Activated T-cell treated with anti-CD3 and anti-CD28 coated beads, Interleukin-2, amount 50 U/mL, for 4 hours (primary cell): ENCODE measurements at places on chromosomes 1 and 21.

- no peak for DNase-seq
These were observed 71.3 kb upstream of the CNTN2 start for GRCh38 chr1:204971517-204972336.

- no peak for DNase-seq
These were observed 226.1 kb downstream of the DNAH14 start for GRCh38 chr1:225155555-225155954.

GRCh38 chr1:177669161-177669560 is 300.7 kb downstream of the SEC16B start:
- DNase-seq: no peak

GRCh38 chr21:25563361-25564116 is 43.7 kb downstream of the MRPL39 start:
- no peak for DNase-seq

GRCh38 chr1:197995408-197996258 is 78.5 kb downstream of the LHX9 start:
- no peak for DNase-seq

DNA sequence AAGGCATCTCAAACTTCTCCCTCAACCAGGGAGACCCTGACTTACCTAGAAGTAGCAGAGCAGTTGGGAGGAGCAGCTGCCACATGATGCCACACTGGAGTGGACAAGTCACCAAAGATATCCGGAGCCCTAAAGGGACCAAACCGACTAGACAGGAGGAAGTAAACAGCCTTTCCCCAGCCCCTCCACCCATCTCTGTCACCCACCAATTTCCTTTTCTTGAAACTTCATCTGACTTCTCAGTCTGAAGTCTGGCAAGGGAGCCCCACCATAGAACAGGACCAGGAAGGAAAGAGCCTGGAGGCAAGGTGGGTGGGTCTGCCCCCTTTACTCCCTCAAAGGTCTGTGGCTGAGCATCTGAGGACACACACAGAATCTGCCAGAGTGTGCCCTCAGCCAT is at the start of gene FCGR3A:
FCGR3A (minus strand) TSS at position 167 of the 400 bp plus-strand sequence; CDS start at position 85, 82 bp downstream.
- no peak for DNase-seq

DNA sequence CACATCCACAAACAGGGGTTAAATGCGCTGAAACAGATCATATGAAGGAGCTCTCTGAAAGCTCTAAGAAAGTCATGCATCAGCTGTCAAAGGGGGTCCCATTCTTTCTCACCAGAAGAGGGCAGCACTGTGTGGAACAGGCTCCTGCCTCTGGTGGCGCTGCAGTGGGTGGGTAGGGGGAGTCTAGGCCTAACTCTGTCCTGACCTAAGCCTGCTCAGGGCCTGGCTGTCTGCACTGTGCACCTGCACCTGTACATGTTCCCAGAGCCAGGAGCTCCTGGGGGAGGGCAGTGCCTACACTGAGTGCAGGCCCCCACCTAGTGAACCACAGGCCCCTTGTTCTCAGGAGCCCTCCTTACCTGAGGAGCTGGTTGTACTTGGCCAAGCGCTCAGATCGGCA is 16.0 kb downstream of the ENO1 start:
- peak; percentile 45 for DNase-seq

GRCh38 chr1:152967201-152967600 is 3.2 kb upstream of the SPRR4 start:
- DNase-seq: no peak

GRCh38 chr1:90027281-90027680 is 32.4 kb downstream of the ZNF326 start:
- DNase-seq: no peak

DNA sequence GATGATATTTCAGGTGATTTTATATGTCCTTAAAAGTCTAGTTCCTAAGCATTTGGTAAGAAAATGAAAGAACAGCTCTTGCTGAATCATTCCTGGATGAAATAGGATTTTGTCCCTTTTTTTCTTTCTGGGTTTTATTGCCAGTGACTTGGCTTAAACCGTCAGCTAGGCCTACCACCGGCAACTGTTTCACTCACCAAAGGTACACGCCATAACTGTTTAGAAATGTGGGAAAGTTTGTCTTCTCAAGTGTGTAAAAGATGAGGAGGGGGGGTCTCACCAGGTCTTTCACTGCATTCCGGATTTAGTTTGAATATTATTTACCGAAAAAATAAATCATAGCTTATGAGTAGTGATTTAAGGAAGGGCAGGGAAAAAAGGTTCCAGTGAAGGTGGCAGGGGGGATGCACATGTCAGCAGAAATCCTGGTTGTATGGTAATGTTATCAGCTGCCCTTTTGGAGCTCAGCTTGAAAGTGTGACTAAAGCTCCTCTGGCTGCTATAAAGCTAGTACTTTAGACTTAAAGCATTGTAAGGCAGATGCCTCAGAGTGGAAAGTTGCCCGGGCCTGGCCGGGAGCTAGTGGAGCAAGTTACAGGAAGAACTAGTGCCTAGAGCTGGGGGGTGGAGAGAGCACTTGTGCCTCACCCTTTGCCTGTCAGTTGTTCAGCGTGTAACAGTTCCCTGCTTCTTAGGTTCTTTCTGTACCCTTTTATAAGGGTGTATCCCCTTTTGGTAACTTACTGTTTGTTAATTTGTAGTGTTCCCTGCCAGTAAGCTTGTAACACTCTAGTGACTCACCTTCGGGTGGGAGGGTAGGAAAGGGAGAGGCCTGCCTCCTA is 3.1 kb downstream of the ATP1A1 start:
- DNase-seq: peak; percentile 35

DNA sequence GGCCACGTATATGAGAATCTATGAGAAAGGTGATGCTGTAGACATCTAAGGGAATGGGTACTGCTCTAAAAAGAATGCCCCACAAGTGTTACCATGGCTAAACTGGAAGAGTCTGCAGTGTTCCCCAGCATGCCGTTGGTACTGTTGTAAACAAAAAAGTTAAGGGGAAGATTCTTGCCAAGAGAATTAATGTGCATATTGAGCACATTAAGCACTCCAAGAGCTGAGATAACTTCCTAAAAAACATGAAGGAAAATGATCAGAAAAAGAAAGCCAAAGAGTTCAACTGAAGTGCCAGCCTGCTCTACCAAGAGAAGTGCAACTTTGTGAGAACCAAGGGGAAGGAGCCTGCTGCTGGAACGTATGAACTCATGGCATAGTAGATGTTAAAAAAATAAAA is 40.8 kb downstream of the PLPP3 start:
- DNase-seq: no peak

- DNase-seq: no peak
These were observed 112.4 kb downstream of the PLXNA2 start for GRCh38 chr1:208131621-208132286.

GRCh38 chr1:107434361-107434693 is 293.5 kb downstream of the NTNG1 start:
- DNase-seq: no peak

- no peak for DNase-seq
These were observed 1.0 kb upstream of the DIRAS3 start for GRCh38 chr1:68051475-68051874.

GRCh38 chr1:17400725-17401341 is 28.8 kb downstream of the PADI6 start:
- DNase-seq: no peak

DNA sequence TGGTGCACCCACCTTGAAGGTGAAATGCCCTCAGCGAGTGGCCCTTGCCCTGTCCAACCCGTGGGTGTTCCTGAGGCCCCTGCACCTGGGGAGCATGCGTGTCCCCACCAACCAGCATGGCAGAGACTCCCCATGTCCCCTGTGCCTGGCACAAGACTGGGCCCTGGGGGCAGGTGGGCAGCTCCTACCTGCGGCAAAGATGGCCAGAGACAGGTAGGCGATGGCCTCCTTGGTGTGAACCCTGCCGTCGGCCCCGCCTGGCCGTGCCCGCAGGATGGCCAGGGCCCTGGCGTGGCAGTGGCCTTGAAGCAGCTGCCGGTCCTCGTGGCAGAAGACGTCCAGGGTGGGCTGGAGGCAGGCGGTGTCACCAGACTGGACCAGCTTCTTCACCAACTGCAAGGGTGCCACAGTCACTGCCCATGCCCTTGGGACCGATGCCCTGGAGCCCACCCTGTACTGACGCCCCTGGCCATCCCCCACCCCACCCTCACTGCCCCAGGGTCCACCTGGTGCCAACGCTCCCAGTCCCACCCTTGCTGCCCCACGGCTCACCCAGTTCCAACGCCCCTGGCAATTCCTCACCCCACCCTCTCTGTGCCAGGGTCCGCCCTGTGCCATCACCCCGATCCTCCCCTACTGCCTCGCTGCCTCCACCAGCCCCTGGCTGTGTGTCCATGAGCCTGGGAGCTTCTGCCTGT is 15.7 kb downstream of the TTC34 start:
- DNase-seq: no peak

DNA sequence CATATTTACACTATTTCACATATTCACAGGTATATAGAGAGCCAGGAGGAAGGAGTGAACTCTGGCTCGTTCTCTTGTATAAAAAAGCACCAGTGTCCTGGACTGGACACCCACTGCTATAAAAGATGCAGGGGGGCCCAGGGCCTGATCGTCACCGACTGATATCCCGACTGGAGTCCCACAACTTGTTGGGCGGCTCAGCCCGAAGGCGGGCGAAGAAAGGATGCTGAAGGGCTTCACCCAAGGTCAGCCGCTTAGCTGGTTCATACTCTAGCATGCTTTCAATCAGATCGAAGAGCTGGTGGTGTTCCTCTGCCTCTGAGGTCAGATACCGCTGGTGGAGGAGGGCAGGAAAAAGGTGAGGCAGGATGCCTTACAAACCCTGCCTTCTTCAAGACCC is 907 bp upstream of the SCAMP3 start:
- DNase-seq: no peak

DNA sequence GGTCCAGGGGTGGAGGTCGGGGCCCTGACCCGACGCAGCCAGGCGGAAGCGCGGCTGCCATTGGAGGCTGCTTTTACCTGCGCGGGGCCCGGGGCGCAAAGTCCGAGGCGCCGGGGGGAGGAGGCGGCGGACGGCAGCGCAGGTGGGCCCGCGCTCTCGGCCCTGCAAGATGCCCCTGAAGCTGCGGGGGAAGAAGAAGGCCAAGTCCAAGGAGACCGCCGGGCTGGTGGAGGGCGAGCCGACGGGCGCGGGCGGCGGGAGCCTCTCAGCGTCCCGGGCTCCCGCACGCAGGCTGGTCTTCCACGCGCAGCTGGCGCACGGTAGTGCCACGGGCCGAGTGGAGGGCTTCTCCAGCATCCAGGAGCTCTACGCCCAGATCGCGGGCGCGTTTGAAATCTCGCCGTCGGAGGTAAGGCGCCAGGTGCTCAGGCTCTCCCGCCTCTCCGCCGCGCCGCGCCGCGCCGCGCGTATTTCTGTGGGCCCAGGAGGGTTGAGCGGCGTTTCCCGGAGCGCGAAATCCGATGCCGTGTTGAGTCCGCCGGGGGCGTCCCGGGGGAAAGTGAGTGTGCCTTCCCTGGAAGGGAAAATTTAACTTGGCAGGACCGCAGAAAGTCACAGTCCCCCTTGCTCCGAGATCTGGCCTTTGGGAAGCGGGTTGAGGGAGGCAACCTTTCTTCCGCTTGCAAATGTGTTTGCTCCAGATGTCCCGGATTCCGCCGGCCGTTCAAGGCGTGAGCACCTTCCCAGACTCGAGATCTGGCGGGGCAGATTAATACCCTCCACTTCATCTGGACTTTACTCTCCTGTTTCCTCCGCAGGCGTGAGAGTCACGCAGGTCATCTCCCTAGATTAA is at the start of gene GIPC2:
GIPC2 (plus strand) TSS at position 41 of the 853 bp plus-strand sequence; CDS start at position 170, 129 bp downstream.
- peak; percentile 6 for DNase-seq

- DNase-seq: no peak
These were observed 82.6 kb upstream of the MAP10 start for GRCh38 chr1:232722626-232723025.

DNA sequence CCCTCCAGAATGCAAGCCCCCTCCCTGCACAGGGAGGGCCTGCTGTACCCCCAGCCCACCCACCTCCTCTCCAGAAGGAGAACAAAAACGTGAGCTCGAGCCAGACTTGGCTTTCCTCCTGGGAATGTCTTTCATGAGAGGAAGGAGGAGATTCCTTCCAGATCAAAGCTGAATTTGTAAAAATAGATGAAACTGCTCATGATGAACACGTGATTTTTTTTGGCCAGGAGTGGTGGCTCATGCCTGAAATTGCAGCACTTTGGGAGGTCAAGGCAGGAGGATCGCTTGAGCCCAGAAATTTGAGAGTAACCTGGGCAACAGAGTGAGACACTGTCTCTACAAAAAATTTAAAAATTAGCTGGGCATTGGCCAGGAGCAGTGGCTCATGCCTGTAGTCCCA is 21.8 kb downstream of the GPR157 start:
- DNase-seq: no peak

DNA sequence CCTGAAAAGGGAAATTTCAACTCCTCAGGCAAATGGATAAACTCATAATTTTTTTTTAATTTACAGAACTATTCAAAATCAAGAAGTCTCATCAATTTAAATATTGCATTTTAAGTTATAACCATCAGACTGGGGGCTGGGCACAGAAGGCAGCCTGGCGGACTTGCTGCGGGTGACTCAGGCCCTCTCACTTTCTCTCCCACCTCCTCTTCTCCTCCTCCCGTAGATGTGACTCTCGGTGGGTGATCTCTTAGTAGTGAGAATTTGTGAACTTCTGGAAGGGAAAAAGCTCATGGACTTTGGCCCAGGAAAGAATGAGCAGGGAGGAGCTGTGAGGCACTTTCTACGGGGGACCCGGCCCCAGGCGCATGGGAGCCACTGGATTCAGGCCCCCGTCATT is 32.9 kb downstream of the CLIC6 start:
- no peak for DNase-seq

- DNase-seq: peak; percentile 73
These were observed 60.6 kb downstream of the PTPRC start for GRCh38 chr1:198699167-198700015.

GRCh38 chr1:28139025-28139712 is 37.3 kb downstream of the PTAFR start:
- no peak for DNase-seq

- DNase-seq: no peak
These were observed 85.0 kb upstream of the LYST start for GRCh38 chr1:235951661-235952060.

DNA sequence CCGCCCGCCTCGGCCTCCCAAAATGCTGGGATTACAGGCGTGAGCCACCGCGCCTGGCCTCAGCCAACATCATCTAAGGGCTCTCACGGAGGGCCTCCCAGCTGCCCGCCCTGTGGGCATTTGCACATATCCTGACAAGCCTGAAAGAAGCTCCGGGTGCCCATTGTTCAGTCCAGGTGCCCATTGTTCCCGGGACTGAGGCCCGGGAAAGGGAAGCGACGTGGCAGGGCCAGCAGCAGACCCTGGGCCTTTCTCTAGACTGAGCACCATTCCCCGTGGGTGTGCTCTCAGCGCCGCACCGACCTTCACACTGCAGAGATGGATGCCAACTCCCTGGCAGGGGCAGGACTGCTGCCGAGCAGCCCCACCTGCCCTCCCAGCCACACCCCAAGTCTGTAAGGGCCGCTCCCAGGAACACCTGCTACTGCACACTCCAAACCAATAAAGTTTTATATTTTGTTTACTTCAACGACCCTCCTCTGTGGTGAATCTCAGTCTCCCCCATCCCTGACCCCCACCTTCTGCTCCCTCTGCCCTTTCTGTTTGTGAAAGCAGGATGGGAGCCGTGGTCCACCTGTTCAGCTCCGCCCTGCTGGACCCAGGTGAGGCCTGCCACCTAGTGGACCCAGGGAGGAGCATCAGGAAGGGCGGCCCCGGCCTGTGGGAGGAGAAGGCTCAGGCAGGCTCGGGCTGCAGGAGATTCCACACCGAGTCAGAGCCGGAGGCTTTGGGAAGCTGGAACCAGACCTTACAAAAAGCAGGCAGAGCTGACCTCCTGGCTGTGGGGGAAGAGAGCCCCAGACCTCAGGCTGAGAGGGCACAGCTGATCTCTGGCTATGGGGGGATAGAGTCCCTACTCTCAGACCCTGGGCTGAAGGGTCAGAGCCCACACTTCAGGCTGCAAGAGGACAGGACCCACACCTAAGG is 1.1 kb upstream of the TMEM82 start:
- DNase-seq: peak; percentile 59

GRCh38 chr1:162914601-162915000 is 53.6 kb upstream of the CCDC190 start:
- DNase-seq: no peak
